ENCODE measurements at places on chromosomes 5 and 9.
A peak's percentile ranks its signal among the peaks of the same experiment; 100 is the strongest.

DNA sequence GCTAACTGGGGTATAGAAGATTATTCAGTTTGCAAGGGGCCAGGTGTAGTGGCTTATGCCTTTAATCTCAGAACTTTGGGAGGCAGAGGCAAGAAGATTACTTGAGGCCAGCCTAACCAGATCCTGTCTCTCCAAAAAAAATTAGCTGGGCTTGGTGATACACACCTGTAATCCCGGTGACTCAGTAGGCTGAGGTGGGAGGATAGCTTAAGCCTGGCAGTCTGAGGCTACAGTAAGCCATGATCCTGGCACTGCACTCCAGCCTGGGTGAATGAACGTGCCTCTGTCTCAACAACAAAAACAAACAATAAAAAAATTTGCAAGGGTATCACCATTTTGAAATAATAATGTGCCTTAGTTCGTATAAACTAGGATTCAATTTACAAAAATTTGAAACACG is 51.3 kb downstream of the BAAT start:
- no peak for DNase-seq

GRCh38 chr5:172710676-172711075 is 60.3 kb downstream of the DUSP1 start:
- no peak for DNase-seq

GRCh38 chr9:120324461-120324860 is 255.5 kb downstream of the CDK5RAP2 start:
- no peak for DNase-seq

DNA sequence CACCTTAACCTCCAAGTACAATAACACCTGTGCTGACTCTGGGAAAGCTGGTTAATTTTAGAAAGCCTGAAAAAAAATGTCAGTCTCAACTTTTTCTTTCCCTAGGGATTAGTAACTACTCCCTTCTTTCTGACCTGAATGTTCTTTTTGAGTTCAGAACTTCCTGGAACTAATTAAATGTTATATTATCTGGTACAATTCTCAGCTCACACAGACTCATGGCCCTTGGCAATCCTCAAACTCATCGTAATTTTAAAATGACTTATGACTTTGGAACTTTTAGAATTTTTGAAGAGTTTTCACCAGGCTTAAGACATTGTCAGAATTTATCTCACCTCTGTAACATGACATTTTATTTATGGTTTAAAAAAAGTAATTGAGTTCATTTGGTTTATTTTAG is 315.0 kb downstream of the FER start:
- DNase-seq = no peak

DNA sequence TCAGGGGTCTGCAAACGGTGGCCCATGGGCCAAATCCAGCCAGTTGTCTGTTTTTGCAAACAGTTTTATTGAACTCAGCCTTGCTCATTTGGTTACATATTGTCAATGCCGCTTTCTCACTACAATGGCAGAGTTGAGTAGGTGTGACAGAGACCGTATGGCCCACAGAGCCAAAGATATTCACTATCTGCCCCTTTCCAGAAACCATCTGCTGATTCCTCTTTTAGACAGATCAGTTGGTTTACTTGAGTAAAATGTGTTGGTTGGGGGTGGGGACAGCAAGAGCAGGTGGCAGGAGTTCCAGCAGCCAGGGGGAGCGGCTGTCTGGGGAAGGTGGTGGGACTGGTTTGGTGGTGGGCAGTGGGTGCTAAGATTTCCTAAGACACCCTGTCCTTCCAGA is 54.8 kb downstream of the COL27A1 start:
- no peak for DNase-seq

GRCh38 chr9:78666818-78667414 is 370.0 kb downstream of the PSAT1 start:
- no peak for DNase-seq

GRCh38 chr5:112697322-112697721 is 40.4 kb upstream of the APC start:
- no peak for DNase-seq

- no peak for DNase-seq
Observed at GRCh38 chr9:18463991-18464390, 10.0 kb upstream of the ADAMTSL1 start.

DNA sequence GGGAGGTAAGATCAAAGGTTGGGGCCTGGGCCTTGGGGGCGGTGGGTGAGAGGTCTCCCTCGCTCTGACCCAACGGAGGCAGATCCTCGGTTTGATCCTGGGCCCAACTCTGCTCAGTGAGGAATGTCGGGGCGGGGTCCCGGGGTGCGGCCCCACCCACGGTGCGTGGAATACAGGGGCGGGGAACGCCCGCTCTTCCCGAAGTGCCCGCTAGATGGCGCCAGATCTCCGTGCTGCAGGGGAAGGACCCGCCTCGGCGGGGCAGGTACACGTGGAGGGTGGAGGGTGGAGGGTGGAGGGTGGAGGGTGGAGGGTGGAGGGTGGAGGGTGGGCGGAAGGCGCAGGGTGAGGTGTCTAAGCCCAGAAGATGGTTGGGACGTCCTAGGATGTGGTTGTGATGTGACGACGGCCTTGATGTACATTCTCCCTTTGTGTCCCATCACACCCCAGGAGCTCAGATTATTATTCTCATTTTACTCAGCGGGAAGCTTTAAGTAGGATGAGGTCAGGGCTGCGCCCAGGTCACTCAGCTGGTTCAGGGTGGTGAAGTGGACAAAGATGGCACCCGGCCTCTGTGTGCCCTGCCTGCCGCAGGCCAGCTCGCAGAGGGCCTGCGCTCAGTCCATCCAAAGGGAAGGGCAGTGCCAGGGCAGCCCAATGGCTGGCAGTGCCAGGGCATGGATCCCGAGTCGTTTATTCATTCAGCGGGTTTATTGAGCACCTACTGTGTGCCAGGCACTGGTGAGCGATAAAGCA is 9.4 kb upstream of the RPS14 start:
- peak; percentile 81 for DNase-seq

GRCh38 chr9:13437866-13438265 is 158.4 kb upstream of the MPDZ start:
- DNase-seq = no peak

DNA sequence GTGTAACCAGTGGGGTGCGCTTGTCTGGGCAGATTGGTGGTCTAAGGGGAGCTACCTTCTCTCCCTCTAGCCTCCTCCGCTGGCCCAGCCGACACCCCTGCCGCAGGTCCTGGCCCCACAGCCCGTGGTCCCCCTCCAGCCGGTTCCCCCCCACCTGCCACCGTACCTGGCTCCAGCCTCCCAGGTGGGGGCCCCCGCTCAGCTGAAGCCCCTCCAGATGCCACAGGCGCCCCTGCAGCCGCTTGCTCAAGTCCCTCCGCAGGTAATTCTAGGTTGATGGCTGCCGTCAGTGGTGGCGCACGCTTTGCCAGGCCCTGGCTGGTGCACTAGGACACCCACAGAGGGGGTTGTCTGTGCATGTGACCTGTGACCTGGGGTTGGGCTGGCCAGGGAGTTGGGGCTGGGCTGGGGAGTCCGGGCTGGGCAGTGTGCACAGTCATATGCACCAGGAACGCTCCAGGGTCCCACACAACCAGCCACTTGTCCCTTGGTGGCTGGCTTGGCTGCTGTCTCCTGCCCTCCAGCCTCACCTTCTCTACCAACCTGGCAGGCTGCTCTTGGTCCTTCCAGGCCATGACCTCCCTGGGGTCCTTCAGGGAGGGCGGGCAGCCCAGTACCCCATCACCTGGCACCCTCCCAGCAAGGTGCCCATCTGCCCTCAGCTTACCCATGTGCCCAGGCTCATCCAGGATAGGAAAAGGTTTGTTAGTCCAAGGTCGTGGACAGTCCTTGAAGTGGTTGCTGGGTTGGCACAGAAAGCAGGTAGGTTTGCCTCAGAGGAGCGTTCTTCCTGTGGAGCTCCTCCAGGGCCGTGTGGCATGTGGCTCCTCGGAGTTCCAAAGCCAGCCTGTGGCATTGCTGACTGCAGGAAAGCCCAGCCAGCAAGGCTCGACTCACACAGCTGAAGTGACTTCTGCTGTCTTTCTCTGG is 73.2 kb downstream of the WNK2 start:
- no peak for DNase-seq

DNA sequence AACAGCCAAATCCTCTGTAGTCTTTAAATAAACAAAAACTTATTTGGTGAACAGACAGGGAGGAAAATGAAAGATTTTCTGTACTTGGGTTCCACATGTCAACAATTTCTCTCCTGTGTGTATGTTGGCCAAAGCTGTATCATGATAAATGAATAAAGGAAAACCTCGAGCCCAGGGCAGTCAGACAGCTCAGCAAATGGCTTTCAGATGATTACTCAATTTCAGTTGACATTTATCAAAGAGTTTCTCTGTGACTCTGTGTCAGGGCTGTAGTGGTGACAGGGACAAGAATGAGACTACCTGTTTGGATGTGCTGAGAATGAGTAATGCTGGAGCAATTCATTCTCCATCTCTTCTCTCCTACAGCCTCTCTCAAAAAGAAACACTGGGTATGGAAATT is 45.7 kb upstream of the PTGS1 start:
- no peak for DNase-seq

GRCh38 chr5:96968074-96968473 is 32.2 kb downstream of the LNPEP start:
- DNase-seq = peak; percentile 75

DNA sequence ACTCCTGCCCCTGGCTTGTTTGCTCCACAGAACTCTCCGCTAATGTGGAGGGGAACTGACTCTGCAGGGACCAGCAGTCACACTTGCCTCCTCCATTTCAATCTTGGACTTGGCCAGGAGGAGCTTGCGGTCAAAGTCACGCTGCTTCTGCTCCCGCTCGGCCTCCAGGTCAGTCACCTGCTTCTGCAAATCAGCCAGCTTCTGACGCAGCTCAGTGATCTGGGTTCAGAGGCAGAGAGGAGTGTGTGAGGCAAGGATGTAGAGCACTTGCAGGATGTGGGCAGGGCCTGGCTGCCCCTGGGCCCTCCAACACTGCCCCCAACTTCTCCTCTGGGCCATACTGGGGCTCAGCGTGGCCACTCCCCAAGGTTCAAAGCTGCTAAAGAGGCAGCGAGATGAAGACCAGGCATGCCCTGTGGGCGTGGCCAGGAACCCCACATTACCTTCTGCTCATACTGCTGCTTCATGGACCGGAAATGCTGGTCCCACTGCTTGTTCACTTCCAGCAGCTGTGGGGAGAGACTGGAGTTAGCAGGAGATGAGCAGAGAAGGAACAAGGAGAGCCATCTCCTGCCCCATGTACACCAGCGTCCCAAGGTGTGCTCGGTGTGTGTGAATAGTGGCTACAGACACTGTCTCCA is 22.2 kb downstream of the GPX3 start:
- DNase-seq = no peak

DNA sequence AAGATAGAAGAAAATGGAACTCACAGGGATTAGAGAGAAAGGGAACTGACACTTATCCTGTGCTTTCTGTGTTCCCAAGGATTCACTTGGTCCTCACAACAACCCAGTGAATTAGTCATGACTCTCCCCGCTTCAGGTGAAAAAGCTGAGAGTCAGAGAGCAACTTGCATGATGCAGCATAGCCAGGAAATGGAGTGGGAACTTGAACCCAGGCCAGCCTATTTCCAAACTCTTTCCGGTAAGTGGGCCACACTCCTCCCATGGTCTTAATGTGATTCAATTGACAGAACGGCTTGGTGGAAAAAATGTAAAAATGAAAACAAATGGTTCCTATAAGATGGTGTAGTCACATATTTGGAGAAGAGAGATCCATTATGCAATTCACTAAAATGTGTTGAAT is 45.9 kb upstream of the CEMIP2 start:
- no peak for DNase-seq

GRCh38 chr5:66246608-66247007 is 102.5 kb downstream of the SREK1 start:
- no peak for DNase-seq

DNA sequence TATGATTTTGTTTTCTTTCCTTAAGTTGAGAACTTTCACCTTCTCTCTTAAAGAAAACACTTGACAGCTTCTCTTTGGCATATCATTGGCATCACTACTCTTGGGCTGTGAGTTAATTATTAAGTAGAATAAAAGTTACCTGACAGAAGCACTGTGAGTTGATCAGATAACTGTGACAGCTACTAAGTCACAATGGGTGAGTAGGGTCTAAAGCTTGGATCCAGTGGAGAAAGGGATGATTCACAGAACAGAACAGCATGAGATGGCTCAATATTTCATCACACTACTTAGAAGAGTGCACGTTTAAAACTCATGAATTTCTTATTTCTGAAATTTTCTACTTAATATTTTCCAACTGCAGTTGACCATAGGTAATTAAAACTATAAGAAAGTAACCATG is 268.5 kb upstream of the NMUR2 start:
- no peak for DNase-seq

- DNase-seq = no peak
Observed at GRCh38 chr9:136855461-136856078, 3.4 kb downstream of the MAMDC4 start.

- no peak for DNase-seq
Observed at GRCh38 chr5:17087035-17087434, 130.4 kb upstream of the BASP1 start.

DNA sequence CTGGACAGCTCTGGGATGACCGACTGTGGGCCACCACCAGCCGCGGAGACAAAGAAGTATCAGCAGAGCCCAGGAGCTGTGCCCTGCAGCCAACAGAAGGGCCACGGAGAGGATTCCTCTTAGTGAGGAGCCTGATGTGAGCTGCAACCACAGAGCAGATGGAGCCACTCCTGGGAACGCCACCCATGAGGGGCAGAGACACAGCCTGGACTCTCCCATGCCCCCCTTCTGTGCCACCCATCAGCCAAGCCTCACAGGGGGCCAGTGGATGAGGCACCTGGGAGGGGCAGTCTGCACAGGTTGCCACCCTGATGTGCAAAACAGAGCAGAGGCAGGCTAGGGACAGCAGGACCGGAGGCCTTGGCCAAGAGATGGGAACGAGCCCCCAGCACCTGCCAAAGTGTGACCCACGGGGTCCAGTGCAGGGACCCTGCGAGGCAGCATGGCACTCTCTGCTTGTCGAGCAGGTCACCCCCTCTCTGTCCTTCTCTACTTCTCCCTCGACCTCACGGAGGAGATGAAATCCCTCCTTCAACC is 380.7 kb upstream of the IRX1 start:
- DNase-seq = no peak

- DNase-seq = no peak
Observed at GRCh38 chr5:154101184-154101583, 62.4 kb downstream of the MFAP3 start.

GRCh38 chr9:119224431-119224830 is 144.8 kb downstream of the BRINP1 start:
- DNase-seq = no peak

DNA sequence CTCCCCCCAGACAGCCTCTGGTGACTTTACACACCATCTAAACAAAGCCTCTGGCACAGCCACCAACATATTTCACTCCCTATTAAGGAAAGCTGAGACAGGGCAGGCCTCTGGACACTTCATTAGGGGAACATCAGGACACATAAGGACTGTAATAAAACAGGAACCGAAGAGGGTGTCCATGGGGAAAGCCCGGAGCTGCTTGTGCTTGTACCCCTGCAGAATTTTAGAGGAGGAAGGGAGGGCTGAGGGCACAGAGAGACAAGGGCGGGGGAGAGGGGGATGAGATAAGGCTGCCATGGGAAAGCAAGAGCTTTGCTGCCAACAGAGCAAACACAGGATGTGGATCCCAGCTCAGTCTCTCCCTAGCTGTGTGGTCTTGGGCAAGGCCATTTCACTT is 138.4 kb downstream of the ASTN2 start:
- no peak for DNase-seq
